ENCODE measurements at places on chromosomes 5 and 9. TPM values are rescaled to one million over a fixed set of nuclear protein-coding genes. Genes with fewer than 3 reads are reported as not detected.

Gene SEMA6A
- total RNA-seq = 105 TPM

Gene HMGCR
- 172 TPM for total RNA-seq

Gene ALDOB
- total RNA-seq = not detected

Gene NUTM2F
- not detected for total RNA-seq

Gene TEX48
- total RNA-seq = not detected

Gene FBP2
- not detected for total RNA-seq

Gene DIPK1B
- 51.3 TPM for total RNA-seq

Gene FUT7
- not detected for total RNA-seq

Gene ROPN1L
- total RNA-seq = 0.43 TPM

Gene FBP1
- 6.0 TPM for total RNA-seq

DNA sequence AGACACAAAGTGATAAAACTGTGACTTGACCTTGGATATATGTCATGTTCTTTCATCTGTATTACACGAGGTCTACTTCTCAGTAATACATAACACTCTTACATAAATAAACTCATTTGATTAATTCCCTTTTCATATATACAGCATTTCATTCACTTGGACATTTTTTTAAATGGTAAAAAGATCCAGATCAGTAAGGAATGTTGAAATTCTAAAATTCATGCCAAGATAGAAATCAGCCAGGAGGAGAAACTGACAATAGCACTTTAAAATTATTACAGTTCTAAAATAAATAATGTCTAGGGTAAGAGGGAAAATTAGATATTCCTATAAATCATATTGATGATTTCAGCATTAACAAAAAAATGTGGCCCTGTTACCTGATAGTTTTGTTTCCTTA lies 46.2 kb upstream of the POU5F2 start:
- no peak for DNase-seq

DNA sequence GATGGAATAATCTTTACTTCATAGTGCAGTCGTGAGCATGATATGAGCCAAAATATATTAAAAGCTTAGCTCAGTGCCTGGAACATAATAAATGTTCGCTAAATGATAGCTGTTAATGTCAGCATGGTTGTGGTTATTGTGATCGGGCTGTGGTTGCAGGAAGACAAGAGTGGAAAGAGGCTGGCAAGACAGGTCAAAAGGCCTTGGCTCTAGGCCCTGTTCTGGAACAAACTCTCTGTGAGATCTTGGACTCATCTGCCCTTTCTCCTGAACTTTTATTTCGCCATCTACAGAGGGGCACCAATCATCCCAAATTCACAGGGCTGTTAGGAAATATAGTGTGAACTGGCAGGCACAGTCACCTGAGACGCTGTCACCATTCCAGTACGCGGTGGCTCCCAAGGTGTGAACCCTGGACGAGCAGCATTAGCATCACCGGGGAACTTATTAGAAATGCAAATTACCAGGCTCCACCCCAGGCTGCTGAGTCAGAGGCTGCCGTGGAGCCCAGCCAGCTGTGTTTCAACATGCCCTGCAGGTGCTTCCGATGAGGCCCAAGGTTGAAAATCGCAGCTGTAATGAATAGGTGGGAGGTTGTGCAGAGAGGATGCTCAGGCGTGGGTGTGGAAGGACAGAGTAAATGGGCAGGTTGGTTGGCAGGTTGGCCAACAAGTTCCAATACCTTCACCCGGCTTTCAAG lies 50.2 kb upstream of the SAP30L start:
- no peak for DNase-seq

DNA sequence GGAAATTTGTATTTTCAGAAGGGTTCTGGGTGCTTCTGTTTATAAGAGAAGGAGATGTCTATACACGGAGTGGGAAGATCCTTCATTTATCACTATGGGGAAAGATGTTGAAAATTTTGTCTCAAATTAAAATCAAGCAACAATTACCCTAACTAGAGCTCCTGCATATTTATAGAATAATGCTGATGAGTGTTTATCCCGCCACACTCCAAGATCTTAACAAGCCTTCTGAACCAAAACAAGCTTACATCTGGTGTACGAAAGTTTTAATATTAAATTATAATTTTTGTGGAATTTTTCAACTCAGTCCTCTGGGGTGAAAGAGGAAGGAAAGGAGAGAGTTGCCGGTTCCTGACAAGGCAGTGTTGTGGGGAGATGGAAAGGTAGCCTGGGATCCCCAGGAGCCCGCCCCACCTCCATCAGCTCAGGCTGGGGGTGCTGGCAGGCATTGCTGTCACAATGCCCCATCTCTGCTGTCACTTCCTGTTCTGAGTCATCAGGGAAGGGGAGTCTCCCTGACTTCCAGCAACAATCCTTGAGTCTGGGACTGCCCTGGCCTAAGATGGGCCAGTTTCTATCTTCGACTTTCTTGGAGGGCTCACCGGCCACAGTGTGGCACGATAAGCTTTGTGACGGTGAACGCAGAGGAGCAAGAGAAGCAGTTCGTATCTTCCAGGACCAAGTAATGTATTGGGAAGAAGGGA lies 64.5 kb downstream of the ERAP1 start:
- DNase-seq = no peak

GRCh38 chr9:81411961-81412360 lies 277.4 kb downstream of the TLE1 start:
- DNase-seq = no peak

DNA sequence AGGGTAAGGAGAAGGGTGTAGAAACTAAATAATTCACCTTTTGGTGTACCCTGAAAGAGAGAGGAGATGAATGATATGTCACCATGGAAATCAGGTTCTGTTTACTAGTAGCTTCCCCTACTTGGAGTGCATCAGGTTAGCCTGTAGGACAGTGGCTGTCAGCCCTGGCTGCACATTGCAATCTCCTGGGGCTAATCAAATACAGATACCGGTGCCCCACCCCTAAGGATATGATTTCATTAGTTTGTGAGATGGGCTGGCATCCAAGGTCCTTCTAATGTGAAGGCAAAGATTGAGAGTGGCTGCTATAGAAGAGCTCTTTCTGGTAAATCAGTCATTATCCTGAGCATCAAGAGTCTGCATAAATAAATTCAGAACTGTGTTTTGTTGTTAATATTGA lies 47.2 kb downstream of the INSYN2B start:
- DNase-seq = no peak

DNA sequence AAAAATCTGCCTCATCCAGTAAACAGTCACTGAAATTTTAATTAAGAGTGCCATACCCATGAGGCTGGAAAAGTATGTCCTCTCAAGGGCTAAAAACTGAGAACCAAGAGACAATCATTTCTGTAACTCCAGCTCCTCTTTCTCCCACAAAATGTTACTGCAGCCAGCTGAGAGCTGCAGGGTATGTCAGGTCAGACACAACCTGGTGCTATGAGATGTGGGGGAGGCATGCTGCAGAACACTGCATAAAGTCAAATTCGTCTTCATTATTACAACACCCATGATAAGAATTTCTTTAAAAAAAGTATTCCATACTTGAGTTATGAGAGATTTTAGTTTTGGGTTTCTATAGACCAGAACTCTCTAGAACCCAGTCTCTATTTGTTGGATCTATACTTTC lies 162.2 kb downstream of the CDC42SE2 start:
- DNase-seq = no peak

- no peak for DNase-seq
Observed at GRCh38 chr5:118557251-118557661, 431.1 kb downstream of the DTWD2 start.

- no peak for DNase-seq
Observed at GRCh38 chr5:56681346-56681745, 134.0 kb upstream of the MAP3K1 start.

DNA sequence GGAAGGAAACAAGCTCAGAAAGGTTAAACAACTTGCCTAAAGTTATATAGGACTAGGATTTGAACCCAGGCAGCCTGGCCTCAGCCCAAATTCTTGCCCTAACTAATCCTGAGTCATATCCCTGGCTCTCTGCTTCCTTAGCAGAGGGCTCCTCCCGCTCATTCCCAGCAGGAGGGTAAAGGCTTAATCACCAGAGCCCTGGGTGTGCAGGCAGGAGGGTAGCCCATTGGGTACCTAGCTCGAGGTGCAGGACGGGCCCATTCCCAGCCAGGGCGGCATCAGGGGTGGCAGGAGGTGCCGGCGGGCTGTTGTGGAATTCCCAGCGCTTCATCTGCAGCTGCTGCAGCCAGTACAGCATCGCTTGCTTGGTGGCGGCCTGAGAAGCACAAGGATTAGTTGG lies 3.9 kb downstream of the TBC1D2 start:
- DNase-seq = no peak

GRCh38 chr5:131416729-131417128 lies 152.9 kb downstream of the CDC42SE2 start:
- no peak for DNase-seq
